NK-92 treated with Interleukin-12 subunit alpha and Interleukin-12 subunit beta, amount 100 ng/mL, for 24 hours (cell line): ENCODE measurements at places on chromosomes 1 and 21.

DNA sequence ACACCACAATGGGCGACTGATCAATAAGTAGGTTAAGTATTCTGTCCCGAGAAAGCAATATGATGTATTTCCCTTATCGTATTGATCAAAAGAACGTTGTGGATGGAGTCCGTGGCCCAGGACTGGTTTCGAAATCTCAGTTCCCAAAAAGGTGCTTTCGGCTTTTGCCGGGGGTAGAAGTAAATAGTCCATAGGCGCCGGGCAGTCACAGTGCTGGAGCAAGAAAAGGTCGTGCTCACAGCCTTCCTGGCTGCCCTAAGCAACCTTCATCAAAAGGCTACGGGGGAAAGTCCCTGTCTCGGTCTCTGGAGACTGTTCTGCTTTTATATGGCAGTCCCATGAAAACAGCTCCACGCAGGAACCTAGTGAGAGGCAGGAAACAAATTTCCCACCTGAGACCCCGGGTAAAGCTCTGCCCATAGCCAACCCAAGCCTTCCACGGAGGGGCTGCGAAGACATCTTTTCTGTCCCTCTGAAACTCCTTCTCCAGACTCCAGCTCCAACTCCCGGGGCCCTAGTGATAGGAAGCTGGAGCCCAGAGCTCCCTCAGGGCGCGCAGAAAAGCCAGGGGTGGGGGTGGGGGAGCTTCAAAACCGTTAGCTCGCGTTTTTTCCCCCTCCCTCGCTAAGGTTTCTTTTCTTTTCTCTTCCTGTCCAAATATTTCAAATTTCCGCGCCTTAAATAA is 7.0 kb downstream of the CDKN2C start:
- no peak for DNase-seq

DNA sequence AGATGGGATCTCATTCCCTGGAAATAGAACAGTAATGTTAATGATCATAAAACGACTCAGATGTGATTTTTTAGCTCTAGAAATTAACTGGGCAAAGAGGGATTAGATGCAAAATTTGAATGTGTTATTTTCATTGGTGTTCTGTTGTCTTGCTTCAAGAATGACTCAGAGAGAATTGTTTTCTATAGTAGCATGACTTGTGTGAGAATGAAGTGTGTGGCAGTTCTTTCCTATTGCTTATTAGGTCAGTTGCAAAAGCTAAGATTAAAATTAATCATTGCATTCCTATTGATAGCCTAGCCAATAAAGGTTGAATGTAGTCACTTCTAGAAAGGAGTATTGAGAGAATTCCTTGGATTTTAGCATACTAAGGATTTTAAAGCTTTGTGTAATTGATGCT is 22.9 kb downstream of the SPEN start:
- DNase-seq: no peak

- no peak for DNase-seq
Observed at GRCh38 chr1:211603191-211603701, 24.3 kb upstream of the SLC30A1 start.

- no peak for DNase-seq
Observed at GRCh38 chr1:151635479-151636072, 23.7 kb downstream of the SNX27 start.

- DNase-seq: no peak
Observed at GRCh38 chr1:164685266-164686035, 126.5 kb downstream of the PBX1 start.

- DNase-seq: no peak
Observed at GRCh38 chr1:178538192-178538916, 25.4 kb downstream of the TEX35 start.

DNA sequence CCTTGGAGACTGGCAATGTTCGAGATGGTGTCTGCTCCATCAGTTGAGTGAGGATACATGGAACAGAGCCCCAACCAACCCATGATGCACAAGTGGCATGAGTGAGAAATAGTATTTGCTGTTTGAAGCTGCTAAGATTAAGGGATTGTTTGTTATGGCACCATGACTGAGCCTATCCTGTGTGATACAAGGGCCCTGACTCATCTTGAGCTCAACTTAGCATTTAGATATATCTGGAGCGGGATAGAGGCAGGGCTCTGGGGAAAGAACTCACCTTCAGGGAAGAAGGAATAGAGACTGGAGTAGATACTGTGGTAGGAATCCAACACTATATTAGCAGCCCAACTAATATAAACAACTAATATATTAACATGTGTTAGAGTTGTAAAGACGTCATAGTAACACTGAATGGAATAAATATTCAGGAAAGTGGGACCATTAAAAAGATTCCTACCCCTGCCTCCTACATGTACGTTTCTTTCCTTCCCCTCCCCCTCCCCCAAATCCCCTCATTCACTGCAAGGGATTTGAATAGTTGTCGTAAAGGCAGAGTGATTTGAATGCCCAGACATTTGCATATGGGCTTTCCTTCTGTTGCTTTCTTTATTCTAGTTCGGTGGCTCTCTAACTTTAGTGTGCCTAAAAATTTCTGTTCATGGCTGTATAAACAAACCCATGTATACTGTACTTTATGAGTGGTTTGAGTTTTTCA is 106.6 kb upstream of the POU3F1 start:
- DNase-seq: no peak

DNA sequence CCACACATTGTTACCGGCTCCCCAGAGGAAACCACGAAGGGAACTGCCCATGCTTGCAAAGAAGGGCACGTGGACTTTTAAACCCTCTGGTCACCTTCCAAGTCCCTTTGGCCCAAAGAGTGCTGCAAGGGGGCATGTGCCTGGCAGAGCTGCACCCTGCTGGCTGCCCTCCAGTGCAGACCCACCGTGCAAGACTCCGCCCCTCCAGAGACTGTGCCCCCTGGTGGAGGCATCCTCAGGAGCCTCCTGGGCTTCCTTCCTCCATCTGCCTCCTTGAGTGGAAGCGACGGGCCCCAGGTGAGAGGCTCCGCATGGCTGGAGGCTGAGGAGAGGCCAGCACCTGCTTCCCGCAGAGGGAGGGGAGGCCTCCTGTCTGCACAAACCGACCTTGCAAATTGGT is 100.6 kb downstream of the CRYAA start:
- no peak for DNase-seq

DNA sequence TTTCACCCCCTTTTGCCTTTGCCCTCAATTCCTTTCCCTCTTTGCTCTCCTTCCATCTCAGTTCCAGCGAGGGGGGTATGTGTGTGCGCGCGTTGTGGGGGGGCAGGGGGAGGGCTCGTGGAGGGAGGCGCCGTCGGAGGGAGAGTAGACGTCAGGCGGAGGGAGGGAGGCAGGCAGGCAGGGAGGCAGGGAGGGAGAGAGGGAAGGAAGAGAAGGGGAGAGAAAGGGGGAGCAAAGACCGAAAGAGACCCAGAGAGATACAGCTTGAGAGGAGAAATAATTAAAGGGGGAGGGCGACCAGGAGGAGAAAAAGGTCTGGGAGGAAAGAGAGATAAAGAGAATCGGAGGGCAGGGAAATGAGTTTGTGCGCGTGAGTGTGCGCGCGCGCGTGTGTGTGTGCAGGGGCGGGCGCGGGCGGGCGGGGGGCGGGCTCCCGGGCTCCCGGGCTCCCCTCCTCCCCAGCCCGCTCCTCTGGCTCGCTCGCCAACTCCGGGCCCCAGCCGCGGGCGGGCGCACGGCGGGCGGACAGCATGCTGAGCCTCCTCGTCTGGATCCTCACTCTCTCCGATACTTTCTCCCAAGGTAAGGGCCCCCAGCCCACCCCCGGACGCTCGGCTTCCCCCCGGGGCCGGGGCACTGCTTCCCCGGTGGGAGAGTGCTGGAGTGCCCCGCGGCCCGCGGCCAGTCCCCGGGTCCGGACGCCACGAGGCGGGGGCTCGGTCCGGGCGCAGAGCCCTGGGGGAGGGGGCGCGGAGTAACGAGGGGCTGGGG is at the start of gene KIRREL1:
Gene KIRREL1, plus strand, starts transcription at position 499 of the 771 bp plus-strand sequence. Its CDS starts 32 bp downstream, at position 531.
- no peak for DNase-seq

- no peak for DNase-seq
Observed at GRCh38 chr1:171210355-171210754, 25.3 kb downstream of the FMO2 start.

DNA sequence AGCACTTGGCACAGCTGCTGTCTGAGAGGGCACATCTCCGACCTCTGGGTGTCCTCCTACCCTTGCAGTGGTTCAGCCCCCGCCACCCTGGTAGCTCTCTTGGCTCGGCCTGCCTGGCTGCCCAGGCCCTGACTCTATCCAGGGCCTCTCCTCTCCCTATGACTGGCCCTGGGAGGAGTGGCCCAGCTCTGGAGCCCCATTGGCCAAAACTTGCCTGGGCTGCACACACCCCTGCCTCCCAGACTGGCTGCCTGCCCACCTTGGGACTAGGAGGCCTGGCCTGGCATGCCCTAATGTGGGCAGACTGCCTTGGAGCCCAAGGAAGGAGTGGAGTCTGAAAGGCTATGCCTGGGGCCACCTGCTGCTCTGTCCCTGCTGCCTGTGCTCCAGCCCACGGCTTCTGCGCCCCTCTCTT is 33.6 kb downstream of the ACOT11 start:
- DNase-seq: no peak

DNA sequence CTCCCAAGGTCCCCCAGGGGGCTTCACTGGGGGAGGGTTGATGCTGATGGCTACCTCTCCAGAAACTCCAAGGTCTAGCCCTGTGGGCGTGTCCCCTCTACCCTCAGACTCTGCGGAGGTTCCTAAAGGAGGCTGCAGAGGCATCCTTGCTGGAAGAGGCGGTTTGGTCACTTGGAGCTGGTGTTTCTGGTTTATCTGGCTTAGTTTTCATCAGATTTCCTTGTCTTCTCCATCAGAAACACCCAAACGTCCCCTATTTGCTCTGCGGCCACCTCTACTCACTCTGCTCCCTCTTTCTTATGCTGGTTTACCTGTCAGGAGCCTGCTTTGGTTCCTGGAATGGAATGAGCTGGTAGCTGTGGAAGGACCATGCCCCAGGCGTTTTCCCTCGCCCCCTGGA is 2.5 kb downstream of the PKP1 start:
- no peak for DNase-seq

GRCh38 chr1:184790642-184791549 is 36.2 kb upstream of the EDEM3 start:
- DNase-seq: no peak

DNA sequence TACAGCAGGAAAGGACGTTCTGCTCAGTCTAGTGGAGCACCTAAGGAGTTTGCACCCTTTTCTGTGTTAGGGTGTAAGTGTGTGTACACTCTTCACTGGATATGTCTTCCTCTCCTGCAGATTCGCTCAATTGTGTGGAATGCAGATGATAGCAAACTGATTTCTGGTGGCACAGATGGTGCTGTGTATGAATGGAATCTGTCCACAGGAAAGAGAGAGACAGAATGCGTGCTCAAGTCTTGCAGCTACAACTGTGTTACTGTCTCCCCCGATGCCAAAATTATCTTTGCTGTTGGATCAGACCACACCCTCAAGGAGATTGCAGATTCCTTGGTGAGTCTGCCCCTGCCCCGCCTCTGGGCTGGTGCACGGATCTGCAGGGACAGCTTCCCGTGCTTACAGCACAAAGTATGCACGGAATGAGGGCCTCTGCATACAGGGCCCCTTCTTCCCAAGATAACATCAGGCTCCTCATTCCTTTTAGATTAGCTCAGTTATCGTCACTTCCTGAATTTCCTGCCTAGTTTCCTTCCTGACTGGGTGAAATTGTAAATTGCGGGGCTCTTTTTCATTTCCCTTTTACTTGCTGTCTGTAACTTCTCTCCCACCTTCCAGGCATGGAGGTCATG is 34.6 kb downstream of the CFAP57 start:
- no peak for DNase-seq
